Activated T-cell treated with anti-CD3 and anti-CD28 coated beads, Interleukin-2, amount 50 U/mL, for 72 hours (primary cell): ENCODE measurements at places on chromosomes 16 and 17. TPM values are rescaled to one million over a fixed set of nuclear protein-coding genes. Genes with fewer than 3 reads are reported as not detected.

DNA sequence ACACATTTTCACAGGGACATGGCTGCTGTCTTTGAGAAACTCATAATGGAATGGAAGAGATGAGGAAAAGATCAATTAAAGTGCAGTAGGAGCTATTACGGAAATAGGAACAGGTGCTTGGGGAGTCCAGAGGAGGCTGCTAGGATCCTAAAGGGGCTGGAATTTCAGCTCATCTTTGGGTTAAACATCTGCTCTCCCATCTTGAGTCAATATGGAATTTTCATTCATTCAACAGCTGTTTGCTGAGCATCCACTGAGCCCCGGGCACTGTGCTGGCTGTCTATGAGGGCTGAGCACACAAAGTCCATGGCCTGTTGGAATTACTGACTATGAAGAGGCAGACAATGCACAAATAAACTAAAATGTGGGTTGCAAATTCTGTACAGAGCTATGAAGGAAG, 47.9 kb downstream of the ASIC2 start:
- no peak overlapping the region for H3K27ac ChIP-seq
- peaks cover 20% of the 10 kb centered on the region for H3K27me3 ChIP-seq
- DNase-seq, result no peak
- H3K4me3 ChIP-seq, result no peak overlapping the region
- H3K4me1 ChIP-seq, result no peaks in the 10 kb centered on the region

The MPRIP gene
- 110 TPM for total RNA-seq

The SLFN13 gene
- 45.8 TPM for total RNA-seq

DNA sequence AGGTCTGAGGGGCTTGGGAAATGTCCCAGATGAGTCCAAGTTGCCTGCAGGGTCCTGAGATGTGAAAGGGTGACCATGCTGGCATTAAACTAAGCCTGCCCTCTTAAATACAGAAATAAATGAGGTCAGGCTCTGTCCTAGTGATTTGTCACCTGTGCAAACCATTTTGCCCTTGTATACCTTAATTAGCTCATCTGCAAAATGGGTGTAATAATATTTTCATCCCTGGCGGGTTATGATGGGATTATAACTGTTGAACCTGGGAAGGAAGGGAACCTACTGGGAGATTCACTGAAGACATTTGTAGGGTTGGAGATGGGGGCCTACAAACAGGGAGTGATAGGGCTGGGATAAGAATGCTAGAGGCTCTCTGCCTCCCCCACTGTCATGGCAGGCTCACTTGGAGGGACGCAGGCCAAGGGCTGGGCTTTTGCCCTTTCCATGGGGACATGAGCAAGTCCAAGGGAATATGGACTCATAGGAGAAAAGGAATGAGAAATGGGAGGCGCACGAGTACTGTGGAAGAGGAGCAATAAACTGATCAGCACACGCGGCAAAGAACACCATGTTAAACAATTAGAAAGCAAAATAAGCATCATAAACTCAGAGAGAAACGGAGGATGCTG, 4.4 kb downstream of the NKD1 start:
- DNase-seq, result no peak
- H3K27me3 ChIP-seq, result peaks cover 13% of the 10 kb centered on the region
- H3K4me3 ChIP-seq, result no peak overlapping the region
- peaks cover 23% of the 10 kb centered on the region for H3K4me1 ChIP-seq

- H3K4me1 ChIP-seq, result peaks cover 4% of the 10 kb centered on the region
- H3K36me3 ChIP-seq, result no peaks in the 10 kb centered on the region
- H3K4me3 ChIP-seq, result no peak overlapping the region
- DNase-seq, result no peak
- no peak overlapping the region for H3K27ac ChIP-seq
Measured at GRCh38 chr16:84677017-84677803, 22.6 kb upstream of the USP10 start.

The CLEC10A gene
- total RNA-seq, result not detected

GRCh38 chr16:69223882-69224281, 36.9 kb downstream of the SNTB2 start:
- no peak for DNase-seq
- no peaks in the 10 kb centered on the region for H3K36me3 ChIP-seq
- no peaks in the 10 kb centered on the region for H3K27me3 ChIP-seq
- H3K4me3 ChIP-seq, result no peak overlapping the region

DNA sequence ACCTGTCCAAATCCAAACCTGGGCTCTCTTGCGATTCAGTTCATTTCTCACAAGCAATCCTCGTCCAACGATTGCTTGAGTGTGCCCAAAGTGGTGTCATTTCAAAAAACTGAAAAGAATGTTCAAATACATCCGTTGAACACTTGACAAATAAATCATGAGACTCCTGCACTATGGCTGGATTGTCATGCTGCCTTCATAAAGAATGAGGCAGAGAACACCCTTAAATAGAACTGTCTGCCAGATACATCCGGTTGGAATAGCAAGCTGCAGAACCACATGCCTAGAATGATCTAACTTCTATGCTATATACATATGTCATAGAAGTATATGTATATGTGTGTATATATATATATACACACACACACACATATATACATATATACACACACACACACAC, 55.4 kb upstream of the HAPSTR1 start:
- DNase-seq, result no peak
- H3K27me3 ChIP-seq, result no peaks in the 10 kb centered on the region
- H3K4me3 ChIP-seq, result no peak overlapping the region
- H3K36me3 ChIP-seq, result peaks cover 1% of the 10 kb centered on the region
- H3K4me1 ChIP-seq, result no peaks in the 10 kb centered on the region
- H3K27ac ChIP-seq, result no peak overlapping the region

- no peak overlapping the region for H3K27ac ChIP-seq
- no peaks in the 10 kb centered on the region for H3K36me3 ChIP-seq
- no peaks in the 10 kb centered on the region for H3K4me1 ChIP-seq
- no peak for DNase-seq
- H3K27me3 ChIP-seq, result no peaks in the 10 kb centered on the region
Measured at GRCh38 chr17:73510981-73511718, 133.1 kb downstream of the SDK2 start.

The WRAP53 gene
- total RNA-seq, result 26.7 TPM

DNA sequence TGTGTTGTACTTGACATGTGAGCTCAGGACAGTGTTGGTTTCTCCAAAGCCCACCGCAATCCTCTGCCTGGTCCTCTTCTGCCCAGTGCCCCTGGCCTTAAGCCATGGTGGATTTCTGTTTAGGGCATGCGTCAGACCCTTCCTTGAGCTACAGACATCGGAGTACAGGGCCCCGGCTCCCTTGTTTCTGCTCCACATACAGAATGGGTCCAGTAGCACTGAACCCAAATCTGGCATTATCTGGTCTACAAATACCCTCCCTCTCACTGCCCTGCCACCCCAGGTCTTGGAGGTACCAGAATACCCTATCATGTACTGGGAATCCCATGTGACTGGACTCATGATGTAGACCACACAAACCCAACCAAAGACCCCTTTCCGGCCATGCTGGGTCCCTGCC, 27.4 kb upstream of the ZNHIT3 start:
- DNase-seq, result no peak
- H3K27ac ChIP-seq, result no peak overlapping the region
- no peaks in the 10 kb centered on the region for H3K4me1 ChIP-seq
- H3K36me3 ChIP-seq, result no peaks in the 10 kb centered on the region
- peaks cover 20% of the 10 kb centered on the region for H3K27me3 ChIP-seq

GRCh38 chr16:49277386-49277742, 4.3 kb downstream of the CBLN1 start:
- H3K27me3 ChIP-seq, result peaks cover 80% of the 10 kb centered on the region
- peaks cover 14% of the 10 kb centered on the region for H3K4me1 ChIP-seq
- H3K36me3 ChIP-seq, result no peaks in the 10 kb centered on the region
- no peak for DNase-seq

- H3K27me3 ChIP-seq, result no peaks in the 10 kb centered on the region
- H3K4me3 ChIP-seq, result no peak overlapping the region
- H3K27ac ChIP-seq, result no peak overlapping the region
Measured at GRCh38 chr17:75816693-75817092, 27.5 kb downstream of the UNC13D start.

- H3K27me3 ChIP-seq, result no peaks in the 10 kb centered on the region
- peaks cover 6% of the 10 kb centered on the region for H3K36me3 ChIP-seq
- no peak for DNase-seq
Measured at GRCh38 chr17:3681565-3681964, 13.0 kb downstream of the EMC6 start.

The AATK gene
- total RNA-seq, result 0.48 TPM

- peaks cover 37% of the 10 kb centered on the region for H3K4me1 ChIP-seq
- no peak for DNase-seq
- H3K27me3 ChIP-seq, result no peaks in the 10 kb centered on the region
- H3K27ac ChIP-seq, result peak overlapping the region; percentile 42
- H3K4me3 ChIP-seq, result peak overlapping the region; percentile 84
Measured at GRCh38 chr17:64131606-64132270, 1.8 kb upstream of the ERN1 start.

DNA sequence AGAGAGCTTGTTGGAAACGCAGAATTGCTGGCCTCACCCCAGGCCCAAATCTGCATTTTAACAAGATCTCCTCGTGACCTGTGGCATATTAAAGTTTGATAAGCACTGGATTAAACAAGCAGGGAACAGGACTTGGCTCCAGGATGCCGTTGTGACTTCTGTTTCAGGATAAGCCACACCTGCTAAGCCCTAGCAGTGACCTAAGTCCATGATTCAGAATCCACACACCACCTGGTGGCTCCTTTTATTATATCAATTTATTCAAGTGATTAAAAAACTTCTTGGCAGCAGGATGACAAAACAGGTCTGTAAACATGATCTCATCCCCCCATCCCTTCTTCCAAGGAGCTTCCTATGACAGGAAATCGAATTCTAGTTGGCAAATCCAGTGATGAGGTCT, 9.1 kb downstream of the NAGPA start:
- no peak overlapping the region for H3K4me3 ChIP-seq
- H3K27ac ChIP-seq, result no peak overlapping the region
- no peaks in the 10 kb centered on the region for H3K4me1 ChIP-seq
- no peaks in the 10 kb centered on the region for H3K27me3 ChIP-seq

The CCL2 gene
- total RNA-seq, result 1.2 TPM

- H3K27ac ChIP-seq, result no peak overlapping the region
- H3K4me1 ChIP-seq, result peaks cover 29% of the 10 kb centered on the region
- peaks cover 55% of the 10 kb centered on the region for H3K27me3 ChIP-seq
- peak; percentile 21 for DNase-seq
- H3K4me3 ChIP-seq, result peak overlapping the region; percentile 66
Measured at GRCh38 chr17:4785311-4786105, 656 bp downstream of the VMO1 start.

The NLRC3 gene
- total RNA-seq, result 24.1 TPM

DNA sequence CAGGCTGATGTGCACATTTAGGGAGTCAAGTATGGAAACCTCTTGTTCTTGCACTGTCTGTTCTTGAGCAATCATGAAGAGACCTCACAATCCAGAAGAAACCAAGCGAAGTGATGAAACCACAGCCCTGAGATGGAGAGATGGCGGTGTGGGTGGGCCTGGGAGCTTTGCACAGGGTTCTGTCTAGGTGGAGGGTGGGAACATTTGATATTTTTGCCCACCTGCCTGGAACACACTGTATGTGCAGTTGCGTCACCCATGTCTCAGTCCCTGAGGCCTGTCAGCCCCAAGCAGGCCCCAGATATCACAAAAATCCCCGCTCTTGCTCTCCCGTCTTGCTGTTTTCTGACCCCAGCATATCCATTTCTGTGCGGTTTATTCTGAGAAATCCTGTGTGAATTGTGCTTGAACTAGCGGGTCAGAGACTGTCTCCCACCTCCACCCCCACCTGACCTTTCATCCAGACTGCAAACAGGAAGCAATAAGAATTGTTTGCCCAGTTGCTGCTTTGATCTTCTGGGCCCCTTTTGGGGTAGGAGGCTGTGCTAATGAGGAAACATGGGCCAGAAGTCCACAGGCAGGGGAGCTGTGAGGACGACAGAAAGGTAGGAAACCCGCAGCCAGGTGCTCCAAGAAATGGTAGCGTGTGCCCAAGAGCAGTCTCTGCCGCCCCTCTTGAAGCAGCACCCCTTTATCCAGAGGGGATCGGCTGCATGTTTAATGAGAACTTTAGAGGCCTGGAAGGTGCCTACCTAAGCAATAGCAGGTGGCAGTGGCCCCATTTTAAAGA, 183.8 kb downstream of the CCDC182 start:
- DNase-seq, result no peak
- no peak overlapping the region for H3K4me3 ChIP-seq
- H3K4me1 ChIP-seq, result peaks cover 4% of the 10 kb centered on the region
- no peaks in the 10 kb centered on the region for H3K27me3 ChIP-seq
- H3K27ac ChIP-seq, result no peak overlapping the region

DNA sequence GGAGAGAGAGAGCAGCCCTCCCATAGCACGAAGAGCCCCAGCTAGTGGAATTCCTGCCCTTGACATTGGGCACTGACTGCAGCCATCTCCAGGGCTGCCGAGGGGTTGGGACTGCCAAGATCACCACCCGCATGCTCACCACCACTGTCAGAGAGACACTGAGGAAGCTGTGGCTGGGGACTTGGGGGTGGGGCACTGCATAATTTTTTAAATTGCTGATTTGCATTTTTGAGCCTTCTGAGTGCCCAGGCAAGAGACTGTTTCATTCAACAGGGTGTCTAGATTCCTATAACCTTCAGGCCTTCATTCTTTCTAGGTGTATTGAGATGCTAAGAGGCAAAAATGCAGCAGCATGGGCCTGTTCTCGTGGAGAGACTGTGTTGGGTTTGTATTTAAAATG, 9.0 kb upstream of the EPX start:
- no peak overlapping the region for H3K27ac ChIP-seq
- H3K4me1 ChIP-seq, result no peaks in the 10 kb centered on the region
- no peaks in the 10 kb centered on the region for H3K36me3 ChIP-seq
- H3K27me3 ChIP-seq, result no peaks in the 10 kb centered on the region
- H3K4me3 ChIP-seq, result no peak overlapping the region

The CLEC18A gene
- 2.2 TPM for total RNA-seq

The DOC2B gene
- 0.25 TPM for total RNA-seq

DNA sequence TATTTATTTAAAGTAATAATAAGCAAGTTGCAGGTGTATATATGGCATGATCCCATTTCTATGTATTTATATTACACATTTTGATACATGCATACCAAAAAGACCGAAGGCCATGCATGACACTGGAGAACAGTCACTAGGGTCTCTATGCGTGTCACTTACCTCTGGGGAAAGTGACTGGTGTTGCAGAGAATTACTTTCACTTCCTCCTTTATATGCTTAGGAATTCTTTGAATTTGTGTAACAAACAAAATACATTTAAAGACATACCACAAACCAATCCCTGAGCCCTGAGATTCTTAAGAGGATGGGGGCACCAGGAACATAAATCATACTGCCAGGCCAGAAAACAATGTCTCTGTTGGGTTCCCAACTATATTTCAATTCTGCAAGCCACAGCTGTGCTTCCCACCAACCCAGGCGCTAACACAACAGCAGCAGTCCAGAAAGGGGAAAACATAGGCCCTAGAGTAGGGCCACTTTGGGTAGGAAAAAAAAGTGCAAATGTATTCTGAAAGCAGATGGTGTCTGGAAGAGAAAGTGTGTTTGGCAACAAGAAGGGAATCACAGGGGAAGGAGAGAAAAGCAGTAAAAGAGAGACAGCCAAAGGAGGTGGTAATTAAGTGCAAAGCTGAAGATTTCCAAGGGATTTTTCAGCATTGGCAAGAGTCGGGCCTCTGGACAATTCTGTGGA, 24.5 kb upstream of the HYDIN start:
- H3K27me3 ChIP-seq, result peaks cover 24% of the 10 kb centered on the region
- H3K4me3 ChIP-seq, result no peak overlapping the region
- H3K36me3 ChIP-seq, result no peaks in the 10 kb centered on the region
- no peak overlapping the region for H3K27ac ChIP-seq

GRCh38 chr17:21085707-21086106, 41.1 kb upstream of the DHRS7B start:
- H3K27me3 ChIP-seq, result no peaks in the 10 kb centered on the region
- H3K4me3 ChIP-seq, result no peak overlapping the region
- H3K36me3 ChIP-seq, result no peaks in the 10 kb centered on the region
- no peak overlapping the region for H3K27ac ChIP-seq
- no peak for DNase-seq

- DNase-seq, result no peak
- peaks cover 37% of the 10 kb centered on the region for H3K4me1 ChIP-seq
- no peak overlapping the region for H3K27ac ChIP-seq
- H3K4me3 ChIP-seq, result no peak overlapping the region
Measured at GRCh38 chr17:77318021-77318420, 177.3 kb downstream of the SEC14L1 start.

The ZFP3 gene
- 3.6 TPM for total RNA-seq

The DPEP2 gene
- total RNA-seq, result 11.4 TPM
